ENCODE measurements at places on chromosomes 16 and 17.

- peak; percentile 85 for DNase-seq
Measured at GRCh38 chr17:40209404-40210093, 9.6 kb upstream of the WIPF2 start.

- DNase-seq, result no peak
Measured at GRCh38 chr17:77613218-77613617, 345.3 kb upstream of the TNRC6C start.

DNA sequence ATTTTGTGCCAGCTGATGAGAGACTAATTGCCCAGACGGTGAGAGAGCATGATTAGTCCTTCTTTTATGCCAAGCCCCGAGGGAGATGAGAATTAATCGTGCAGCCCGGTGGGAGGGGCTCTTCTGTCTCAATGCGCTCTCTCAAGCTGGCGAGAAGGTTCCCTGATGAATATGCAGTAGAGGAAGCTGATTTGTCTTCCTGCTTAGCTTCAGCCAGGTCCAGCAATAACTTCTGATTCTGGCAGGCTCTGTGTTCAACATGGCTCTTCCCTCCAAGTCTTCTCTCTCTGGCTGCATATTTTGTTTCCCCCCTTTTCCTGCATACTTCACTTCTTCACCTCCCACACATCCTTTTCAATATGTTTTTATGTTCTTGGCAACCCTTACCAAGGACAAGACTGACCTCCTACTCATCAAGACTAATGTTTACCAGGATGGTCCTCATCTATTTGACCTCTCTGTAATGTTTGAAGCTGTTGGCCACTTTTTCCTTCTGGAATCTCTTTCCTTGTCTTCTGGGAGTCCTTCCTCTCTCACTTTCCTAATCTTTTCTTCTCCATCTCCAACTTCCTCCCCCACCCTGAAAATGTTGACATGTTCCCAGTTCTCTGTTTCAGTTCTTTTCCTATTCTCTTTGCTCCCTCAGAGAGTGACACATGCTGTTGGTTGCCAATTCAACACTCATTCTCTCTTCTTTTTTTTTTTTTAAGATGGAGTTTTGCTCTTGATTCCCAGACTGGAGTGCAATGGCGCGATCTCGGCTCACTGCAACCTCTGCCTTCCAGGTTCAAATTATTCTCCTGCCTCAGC, 33.1 kb downstream of the ARL4D start:
- no peak for DNase-seq

DNA sequence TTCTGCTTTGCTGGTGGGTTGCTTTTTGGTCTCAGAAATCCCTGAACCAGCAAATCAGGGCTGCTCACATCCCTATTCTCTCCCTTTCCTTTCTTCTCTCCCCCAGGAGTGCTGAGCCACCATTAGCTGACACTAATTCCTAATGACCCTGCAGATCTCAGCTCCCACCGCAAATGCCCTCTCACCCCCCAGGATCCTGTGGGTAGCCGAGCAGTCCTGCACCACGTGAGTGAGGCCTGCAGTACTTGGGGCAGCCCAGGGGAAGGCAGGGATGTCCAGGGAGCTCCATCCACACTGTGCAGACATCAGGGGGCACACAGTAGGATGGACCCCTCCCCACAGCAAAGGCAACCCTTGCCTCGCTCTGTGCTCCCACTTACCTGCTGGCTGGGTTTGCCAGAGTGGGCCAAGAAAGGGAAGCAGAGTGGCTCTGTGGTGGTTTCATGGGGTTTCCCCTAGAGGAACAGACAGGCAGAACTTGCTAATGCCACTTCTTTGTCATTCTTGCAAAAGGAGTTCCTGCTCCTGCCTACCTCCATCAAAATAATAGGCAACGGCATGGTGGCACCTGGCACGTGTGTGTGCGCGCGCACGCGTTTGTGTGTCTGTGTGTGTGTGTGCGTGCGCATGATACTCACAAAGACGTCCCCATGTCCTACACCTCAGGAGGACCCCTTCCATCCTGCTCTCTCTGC, 135.6 kb downstream of the GAS7 start:
- DNase-seq, result no peak

- peak; percentile 87 for DNase-seq
Measured at GRCh38 chr16:49701789-49702494, 154.0 kb downstream of the ZNF423 start.

All from fibroblast of skin of scalp (primary cell).